NCI-H2227 treated with DMSO at 0.1 percent for 48 hours (cell line): ENCODE measurements at places on chromosomes 3 and 15.

- peak; percentile 42 for DNase-seq
Observed at GRCh38 chr3:55521064-55521737, 34.1 kb upstream of the WNT5A start.

GRCh38 chr3:105868431-105868741 is 426 bp downstream of the CBLB start:
- DNase-seq = no peak

DNA sequence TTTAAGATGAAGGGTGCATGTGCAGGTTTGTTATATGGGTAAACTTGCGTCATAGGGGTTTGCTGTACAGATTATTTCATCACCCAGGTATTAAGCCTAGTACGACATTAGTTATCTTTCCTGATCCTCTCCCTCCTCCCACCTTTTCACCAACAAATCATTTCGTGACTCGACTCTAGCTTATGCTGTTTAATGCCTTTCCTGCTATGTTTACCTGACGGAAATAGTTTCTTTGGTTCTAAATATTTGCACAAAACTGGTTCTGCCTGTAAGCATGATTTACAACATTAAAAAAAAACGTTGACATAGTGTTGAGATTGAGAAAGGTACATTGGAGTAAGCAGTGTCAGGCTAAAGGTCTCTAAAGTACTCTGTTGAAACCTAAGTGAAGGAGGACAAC is 2.4 kb downstream of the GNL3 start:
- no peak for DNase-seq

GRCh38 chr3:73447111-73447510 is 177.6 kb downstream of the PDZRN3 start:
- no peak for DNase-seq
